ENCODE measurements at places on chromosomes 13 and 19.

- DNase-seq: no peak
Observed at GRCh38 chr19:10279737-10280442, 6.9 kb upstream of the ICAM4 start.

DNA sequence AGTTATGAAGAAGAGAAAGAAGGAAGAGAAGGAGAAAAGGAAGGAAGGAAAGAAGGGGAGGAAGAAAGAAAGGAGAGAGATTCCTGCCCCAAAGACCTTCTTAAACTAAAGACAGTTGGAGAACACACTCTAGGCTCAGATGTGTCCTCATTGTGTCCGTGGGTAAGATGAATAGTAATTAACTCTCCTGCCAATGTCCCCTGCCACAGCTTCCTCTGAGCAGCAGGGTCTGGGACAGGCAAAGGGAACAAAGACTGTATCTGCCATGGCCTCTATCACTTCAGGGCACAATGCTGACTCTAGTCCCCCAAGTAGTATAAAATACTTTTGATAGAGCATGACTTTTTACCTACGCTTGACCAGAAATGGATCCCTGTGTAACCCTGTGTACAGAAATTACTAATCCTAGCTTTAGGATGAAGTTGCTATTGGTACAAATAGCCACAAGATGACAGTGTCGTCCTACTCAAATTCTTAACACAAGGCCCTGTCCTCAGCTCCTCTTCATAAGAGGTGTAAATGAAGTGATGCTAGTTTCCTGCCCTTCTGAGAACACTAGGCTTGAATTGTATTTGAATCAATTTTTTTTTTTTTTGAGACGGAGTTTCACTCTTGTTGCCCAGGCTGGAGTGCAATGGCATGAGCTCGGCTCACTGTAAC lies 186.2 kb upstream of the GPR12 start:
- no peak for DNase-seq

DNA sequence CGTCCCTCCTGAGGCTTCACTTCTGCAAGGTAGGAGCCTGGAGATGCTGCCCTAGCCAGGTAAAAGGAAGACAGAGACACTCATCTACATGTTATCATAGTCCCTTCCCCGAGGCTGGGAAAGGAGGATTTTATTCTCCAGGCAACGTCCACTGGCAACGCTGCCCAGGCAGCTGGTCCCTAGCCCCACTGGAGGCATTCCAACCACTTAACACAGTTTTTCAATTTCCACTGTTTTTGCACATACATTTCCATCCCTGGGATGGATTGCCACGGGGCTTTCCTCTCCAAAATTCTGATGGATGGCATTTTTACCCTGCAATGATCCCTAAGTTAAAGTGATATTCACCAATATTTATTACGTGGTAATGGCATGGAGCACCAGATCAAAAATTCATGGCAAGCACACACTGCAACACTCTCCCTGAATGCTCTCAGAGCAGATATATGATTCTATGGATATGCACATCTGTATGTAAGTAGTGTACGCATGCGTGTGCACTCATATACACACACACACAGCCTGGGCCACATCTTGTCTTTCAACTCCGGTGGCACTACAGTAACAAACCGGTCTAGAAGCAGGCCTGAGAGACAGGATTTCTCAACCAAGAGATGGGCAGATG lies 322.3 kb upstream of the TSHZ3 start:
- DNase-seq: no peak

DNA sequence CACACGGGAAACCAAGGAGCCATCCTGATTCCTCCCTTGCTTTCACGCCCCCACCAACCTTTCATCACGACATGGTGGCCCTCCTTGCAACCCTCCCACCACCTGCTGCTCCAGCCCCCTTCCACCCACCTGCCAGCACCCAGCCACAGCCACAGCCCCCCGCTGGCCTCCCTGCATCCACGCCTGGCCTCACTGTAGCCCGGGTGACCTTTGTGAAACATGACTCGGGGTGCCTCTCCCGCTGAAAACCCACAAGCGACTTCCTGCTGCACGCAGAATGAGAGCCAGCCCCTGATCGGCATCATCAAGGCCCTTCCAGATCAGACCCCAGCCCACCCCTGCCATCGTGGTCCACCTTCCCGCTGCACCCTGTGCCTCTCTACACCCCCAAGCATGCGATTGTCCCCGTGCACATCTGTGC lies 14.9 kb downstream of the POP4 start:
- peak; percentile 23 for DNase-seq

DNA sequence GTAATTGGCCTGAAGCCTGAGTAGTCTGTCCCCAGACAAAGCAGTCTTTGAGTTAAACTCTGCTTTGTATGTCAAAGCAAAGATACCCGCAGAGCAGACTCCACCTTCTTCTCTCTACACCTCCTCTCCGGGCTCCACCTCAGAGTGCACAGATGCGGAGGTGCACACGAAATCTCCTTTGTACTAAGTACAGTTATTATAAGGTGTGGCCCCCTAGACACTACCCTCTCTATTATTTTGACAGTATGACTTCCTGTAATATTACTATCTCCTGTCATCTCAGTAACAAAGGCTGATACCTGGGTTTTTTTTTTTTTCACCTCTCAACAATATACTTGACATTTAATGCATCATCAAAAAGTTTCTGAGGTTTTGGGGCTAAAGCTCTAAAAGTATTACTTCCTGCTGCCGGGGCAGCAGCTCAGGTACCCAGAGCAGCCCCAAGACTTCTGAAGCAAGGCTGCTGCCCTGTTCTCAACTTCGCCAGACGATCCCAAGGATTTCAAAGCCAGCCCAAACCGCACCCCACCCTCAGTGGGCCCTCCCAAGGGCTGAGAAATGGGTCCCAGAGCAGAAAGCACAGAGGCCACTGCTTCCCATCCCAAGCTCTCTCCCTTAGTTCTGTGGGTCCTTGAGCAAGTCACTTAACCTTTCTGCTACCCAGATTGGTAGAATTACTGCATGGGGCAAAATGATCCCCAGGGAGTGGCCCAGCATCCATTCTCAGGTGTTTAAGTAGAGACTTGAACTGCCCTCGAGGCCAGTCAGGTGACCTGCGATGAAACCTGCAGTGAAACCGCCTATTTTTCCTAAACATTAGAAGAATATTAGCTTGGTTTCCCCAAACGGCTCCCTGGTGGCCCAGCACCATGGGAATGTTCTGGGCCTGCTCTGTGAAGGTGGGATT lies 180.6 kb downstream of the FOXO1 start:
- DNase-seq: peak; percentile 9

DNA sequence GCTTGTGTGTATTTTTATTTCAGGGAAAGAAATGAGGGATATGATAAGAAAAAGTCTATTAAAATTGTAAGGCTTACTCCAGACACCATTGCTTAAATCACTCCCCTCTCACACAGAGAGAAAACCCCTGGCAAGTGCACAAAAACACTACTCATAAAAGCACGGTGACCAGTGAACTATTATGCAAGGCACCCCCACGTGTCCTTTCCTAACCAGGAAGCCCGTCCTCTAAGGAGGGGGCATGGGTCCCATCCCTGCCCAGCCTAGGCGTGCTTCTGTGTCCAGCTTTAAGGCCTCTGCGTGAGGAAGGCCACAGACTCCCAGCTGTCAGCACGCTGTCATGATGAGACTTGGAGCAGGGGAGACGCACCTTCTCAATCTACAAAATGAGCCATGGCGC lies 83.5 kb downstream of the SLC7A1 start:
- DNase-seq: no peak

GRCh38 chr13:65260946-65261891 lies 1968.9 kb downstream of the PCDH9 start:
- DNase-seq: no peak

DNA sequence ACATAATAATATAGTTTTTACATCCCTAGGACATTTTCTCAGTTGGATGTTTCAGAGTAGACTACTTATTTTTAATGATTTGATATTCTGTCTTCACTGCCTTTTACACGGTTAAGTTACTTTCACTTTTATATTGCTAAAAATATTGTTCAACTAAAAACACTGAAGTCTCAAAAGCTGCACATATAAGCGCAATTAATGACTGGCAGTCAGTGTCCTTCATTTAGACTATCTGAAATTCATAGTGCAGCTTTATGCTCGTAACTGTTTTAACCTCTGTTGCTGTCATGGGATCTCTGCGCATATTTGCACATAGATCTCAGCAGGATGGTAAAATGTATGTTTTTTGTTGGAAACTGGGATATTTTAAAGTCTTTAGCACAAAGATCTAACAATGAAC lies 864.3 kb downstream of the SLITRK6 start:
- no peak for DNase-seq

DNA sequence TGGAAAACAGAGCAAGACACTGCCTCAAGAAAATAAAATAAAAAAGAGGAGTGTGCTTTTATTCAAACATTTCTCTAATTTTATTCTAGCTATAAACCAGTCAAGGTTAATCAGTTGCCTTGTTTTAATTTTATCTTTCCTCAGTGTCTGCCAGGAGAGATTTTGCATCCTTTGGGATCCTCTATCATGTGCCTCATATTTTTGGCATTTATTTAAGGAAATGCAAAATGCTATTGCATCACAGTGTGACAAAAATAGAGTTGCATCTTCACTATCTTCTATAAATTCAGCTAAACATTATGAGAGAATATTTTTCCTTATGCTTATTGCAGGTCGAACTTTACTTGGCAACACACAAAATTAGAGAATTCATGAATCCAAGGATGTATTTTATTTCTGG lies 639.0 kb upstream of the KLF12 start:
- DNase-seq: no peak

GRCh38 chr13:87684850-87685742 lies 13.9 kb downstream of the SLITRK5 start:
- no peak for DNase-seq

GRCh38 chr19:38838208-38838985 lies 6.8 kb upstream of the ECH1 start:
- DNase-seq: no peak

GRCh38 chr19:16470911-16471811 lies 609 bp downstream of the EPS15L1 start:
- no peak for DNase-seq

GRCh38 chr19:4233282-4233853 lies 4.0 kb downstream of the EBI3 start:
- peak; percentile 51 for DNase-seq

DNA sequence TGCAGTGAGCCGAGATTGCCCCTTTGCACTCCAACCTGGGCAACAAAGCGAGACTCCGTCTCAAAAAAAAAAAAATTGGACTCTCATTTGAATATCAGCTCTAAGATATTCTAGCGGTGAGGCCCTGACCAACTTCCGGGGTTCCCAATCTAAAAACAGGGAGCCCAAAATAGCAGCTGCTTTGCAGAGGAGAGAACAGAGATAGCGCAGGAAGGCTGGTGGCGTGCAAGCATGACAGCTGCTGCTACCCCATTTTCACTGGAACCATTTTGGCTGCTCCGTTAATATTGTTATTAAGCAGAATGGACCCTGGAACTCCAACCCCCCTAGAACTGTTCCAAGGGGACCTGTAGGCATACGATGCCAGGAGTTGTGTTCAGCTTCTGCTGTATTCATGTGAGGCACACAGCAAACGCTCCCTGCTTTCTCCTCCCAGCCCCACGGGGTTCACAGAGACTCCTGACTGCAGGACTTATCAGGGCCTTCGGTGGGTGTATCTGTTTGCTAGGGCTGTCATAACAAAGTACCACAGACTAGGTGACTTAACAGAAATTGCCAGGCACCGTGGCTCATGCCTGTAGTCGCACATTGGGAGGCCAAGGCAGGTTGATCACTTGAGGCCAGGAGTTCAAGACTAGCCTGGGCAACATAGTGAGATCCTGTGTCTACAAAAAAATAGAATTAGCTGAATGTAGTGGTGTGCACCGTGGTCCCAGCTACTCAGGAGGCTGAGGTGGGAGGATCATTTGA lies 11.5 kb downstream of the STXBP2 start:
- no peak for DNase-seq

- DNase-seq: peak; percentile 95
Observed at GRCh38 chr13:30114571-30115256, 192.6 kb downstream of the KATNAL1 start.

DNA sequence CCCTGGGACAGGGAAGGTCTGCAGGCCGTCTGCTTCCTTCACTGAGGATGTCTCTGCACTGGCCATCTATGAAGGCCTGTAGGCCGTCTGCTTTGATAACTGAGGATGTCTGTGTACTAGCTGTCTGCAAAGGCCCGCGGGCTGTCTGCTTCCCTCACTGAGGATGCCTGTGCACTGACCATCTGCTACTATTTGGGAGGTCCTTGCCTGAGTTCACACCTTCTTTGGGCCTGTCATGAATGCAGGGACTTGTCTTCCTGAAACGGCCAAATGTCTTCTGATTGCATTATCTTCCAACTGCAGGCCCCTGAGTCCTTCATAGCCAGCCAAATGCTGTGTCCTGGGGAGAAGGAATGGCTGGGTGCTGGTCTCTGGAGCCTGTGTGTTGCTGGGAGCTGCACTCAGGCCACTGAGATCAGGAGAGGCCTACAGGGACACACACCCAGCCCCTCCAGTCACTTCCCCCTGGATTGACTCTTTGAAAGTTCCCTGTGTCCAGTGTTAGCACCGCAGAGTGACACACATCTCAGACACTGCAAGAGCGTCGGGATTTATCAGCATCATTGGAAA lies 72.9 kb downstream of the TEX29 start:
- DNase-seq: no peak

- no peak for DNase-seq
Observed at GRCh38 chr13:105672881-105673280, 862.6 kb downstream of the EFNB2 start.

DNA sequence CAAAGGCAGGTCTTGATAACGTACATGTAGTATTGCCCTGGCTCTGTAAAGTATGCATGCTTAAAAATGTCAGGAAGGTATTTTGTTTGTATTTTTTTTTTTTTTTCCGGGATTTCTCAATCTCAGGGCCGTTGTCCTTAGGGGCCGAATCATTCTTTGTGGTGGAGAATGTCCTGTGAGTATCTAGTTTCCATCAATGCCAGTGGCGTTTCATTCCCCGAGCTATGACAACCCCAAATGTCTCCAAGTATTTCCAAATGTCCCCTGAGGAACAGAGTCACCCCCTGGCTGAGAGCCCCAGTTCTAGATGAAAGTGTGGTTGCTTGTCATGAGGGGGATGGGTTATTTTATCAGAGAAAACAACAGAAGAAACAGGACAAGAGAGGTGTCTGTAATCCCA lies 68.7 kb downstream of the ACSBG2 start:
- no peak for DNase-seq

DNA sequence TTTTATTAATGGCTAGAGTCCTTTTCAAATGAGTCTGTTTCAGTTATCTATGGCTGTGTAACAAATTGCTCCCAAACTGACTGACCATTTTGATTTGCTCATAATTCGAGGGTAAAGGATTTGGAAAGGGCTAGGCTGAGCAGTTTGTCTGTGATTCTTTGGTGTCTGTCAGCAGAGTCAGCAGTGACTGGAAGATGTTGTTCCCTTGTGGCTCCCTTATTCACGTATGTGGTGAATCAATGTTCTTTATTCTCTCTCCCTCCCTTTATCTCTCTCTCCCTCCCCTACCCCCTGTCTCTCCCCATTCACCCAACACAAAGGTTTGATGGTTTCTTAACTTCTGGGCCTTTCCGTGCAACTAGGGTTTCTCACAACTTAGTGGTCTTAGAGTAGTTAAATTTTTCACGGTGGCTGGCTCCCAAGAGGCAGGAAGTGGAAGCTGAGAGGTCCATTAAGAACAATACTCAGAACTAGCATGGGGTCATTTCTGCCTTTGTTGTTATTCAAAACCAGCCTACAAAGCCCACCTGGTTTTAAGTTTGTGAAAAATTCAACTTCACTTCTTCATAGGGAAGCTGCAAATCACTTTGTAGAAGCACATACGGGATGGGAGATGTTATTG lies 772.5 kb upstream of the SLITRK1 start:
- DNase-seq: no peak

GRCh38 chr13:56886398-56886797 lies 254.3 kb upstream of the PRR20A start:
- no peak for DNase-seq
